NCI-H1048 (cell line): ENCODE measurements at places on chromosomes 12 and 14.

DNA sequence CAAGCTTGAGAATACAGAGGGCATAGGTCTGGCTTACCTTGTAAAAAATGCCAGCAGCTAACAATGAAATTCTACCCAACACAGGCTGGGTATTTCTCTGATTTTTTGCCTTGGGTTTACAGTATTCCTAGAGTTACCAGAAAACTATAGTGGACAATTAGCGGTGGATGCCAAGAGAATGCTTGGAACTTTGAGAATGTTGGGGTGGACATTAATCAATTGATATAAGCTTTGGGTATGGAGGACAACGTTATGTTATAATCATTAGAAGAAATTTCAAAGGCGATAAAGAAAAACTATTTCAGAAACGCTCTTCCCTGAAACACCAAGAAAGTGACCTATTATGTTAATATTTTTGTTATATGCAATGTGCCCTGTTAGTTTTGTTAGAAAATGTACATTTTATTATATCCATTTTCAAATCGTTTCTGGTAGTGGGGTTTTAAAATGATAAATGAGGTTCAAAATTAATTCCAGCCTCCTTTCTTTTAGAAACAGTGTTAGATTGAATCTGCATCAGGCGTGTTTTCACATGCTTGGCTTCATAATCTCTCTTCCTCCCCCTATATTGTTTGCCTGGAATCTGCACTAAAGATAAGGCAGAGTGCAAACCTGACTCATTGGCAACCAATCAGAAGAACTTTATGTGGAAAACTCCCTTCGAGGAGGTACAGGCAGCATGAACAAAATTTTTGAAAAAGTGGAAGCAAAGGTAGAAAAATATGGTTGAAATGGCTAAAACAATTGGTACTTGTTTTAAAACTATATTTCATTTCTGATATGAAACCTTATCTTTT lies 1.4 kb upstream of the PTPRQ start:
- DNase-seq, result no peak

DNA sequence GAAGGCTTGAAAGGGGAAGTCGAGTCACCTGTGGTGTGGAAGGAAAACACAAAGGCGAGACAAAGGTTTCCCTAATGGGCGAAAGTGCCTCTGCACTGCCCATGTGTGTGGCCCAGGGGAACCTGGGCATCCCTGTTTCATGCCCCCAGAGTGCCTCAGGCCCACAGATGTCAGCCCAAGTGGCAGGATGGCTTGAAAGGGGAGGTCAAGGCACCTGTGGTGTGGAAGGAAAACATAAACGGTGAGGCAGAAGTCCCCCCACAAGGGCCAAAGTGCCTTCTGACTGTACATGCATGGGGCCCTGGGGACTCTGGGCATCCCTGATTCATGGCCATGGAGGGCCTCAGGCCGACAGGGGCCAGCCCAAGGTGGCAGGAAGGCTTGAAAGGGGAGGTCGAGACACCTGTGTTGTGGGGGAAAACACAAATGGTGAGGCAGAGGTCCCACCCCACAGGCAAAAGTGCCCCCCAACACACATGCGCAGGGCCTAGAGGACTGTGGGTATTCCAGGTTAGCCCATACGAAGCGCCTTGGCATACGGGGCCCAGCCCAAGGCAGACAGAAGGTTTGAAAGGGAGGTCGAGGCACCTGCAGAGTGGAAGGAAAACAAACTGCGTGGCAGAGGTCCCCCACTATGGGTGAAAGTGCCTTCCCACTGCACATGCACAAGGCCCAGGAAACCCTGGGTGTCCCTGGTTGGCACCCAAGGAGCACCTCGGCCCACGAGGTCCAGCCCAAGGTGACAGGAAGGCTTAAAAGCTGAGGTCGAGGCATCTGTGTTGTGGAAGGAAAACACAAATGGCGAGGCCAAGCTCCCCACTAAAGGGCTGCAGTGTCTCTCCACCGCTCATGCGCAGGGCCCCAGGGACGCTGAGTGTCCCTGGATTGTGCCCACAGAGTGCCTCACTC lies 382.3 kb downstream of the ALG10 start:
- no peak for DNase-seq

GRCh38 chr14:81161749-81162148 lies 59.0 kb downstream of the GTF2A1 start:
- DNase-seq, result no peak

GRCh38 chr12:18382236-18382885 lies 121.0 kb downstream of the PIK3C2G start:
- DNase-seq, result no peak

GRCh38 chr14:52026901-52027300 lies 37.6 kb downstream of the RTRAF start:
- no peak for DNase-seq

DNA sequence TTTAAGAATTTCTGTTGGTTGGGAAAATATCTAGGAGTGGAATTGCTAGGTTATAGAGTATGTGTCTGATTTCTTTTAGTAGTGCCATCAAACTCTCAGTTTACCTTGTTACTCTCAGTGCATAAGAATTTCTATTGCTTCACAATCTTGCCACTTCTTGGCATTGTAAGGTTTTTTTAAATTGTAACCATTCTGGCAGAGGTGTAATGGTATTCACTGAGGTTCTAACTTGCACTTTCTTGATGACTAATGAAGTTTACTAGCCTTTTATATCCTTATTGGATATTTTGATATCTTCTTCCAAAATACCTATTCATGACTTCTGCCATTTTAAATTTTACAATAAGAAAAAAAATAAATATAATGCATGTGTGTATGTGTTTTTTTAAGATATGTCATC lies 478.0 kb downstream of the NAV3 start:
- DNase-seq, result no peak

GRCh38 chr14:51277753-51278415 lies 37.8 kb downstream of the TMX1 start:
- DNase-seq, result no peak

DNA sequence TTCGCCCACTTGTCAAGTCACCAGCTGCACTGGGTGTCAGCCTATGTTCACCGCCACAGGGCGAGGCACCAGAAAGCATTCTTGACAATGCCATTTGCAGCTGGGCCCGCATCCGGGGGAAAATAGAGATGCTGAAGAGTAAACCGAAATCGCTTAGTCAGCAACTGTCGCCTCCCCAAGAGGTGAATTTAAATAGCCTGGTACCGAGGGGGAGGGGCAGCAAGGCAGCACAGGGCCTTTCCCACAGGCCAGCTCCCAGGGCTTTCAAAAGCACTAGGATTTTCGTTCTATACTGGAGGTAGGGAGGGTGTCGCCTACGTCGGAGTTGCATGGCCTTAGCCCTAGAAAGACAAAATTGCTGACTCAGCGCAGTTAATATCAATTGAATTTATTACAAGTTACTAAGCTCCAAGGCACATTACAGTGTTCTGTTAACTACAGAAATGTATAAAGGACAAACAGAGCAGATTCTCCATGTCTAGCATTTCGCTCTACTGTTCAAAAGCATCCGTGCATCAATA lies 4.3 kb downstream of the IRF2BPL start:
- no peak for DNase-seq

DNA sequence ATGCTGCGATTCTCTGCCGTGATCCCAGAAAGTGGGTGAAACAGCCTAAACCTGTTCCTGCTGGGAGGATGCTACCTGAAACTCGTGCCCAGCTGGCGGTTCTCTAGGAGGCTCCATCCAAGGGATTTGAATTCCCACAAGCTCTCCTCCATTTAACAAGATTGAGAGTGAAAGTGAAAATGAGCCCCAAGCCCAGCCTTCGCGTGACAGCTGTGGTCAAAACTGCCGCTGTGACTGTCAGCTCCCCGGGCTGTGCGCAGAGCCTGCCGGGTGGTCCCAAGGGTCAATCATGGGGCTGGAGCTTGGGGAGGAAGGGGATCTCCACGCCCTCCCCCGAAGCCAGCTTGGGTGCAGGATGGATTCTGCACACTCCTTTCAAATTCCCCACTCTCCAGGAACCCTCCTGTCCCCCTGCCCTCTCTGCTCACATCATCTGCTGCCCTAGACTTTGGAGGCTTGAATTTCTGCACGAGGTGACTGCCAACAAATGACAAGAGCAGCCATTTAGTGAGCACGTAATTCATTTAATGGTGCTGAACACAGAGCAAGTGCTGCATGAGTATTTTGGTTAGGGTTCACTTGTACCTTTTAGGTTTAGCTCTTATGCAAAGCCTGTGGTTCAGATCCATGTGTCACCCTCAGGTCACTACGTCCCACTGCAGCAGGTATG lies 5.3 kb downstream of the ASB2 start:
- no peak for DNase-seq

GRCh38 chr12:90268574-90268973 lies 559.9 kb upstream of the ATP2B1 start:
- DNase-seq, result no peak

GRCh38 chr14:34470319-34470718 lies 8.3 kb upstream of the SPTSSA start:
- no peak for DNase-seq

GRCh38 chr12:15227004-15227679 lies 5.9 kb upstream of the RERG start:
- DNase-seq, result no peak

GRCh38 chr12:93243382-93243688 lies 134.4 kb upstream of the NUDT4 start:
- no peak for DNase-seq

- DNase-seq, result no peak
Measured at GRCh38 chr14:68857516-68858070, 64.7 kb upstream of the ZFP36L1 start.

DNA sequence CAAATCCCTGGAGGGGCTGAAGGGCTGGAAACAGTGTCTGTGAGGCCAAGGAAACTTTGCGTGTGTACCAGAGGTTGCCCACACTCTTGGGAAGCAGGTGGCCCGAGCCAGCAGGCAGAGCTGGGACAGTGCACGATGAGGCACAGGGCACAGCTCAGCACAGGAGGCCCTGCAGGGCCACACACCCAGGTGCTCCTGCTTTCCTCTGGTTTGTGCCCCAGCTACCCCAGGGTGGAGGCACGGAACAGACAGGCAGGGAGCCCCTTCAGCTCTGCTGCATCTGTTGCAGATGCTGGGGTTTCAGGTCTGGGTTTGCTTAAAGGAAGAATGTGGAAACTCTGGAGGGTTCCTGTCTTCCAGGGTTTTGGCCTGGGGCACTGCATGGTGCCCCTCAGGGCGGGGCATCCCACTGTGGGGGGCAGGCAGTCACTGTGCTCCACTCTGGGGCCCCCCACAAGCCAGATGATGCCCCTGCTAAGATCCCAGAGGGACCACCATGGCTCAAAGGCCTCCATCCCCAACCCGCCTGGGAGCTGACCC lies 8.6 kb downstream of the TMEM179 start:
- DNase-seq, result no peak

- no peak for DNase-seq
Measured at GRCh38 chr14:32603992-32604565, 275.0 kb downstream of the AKAP6 start.

DNA sequence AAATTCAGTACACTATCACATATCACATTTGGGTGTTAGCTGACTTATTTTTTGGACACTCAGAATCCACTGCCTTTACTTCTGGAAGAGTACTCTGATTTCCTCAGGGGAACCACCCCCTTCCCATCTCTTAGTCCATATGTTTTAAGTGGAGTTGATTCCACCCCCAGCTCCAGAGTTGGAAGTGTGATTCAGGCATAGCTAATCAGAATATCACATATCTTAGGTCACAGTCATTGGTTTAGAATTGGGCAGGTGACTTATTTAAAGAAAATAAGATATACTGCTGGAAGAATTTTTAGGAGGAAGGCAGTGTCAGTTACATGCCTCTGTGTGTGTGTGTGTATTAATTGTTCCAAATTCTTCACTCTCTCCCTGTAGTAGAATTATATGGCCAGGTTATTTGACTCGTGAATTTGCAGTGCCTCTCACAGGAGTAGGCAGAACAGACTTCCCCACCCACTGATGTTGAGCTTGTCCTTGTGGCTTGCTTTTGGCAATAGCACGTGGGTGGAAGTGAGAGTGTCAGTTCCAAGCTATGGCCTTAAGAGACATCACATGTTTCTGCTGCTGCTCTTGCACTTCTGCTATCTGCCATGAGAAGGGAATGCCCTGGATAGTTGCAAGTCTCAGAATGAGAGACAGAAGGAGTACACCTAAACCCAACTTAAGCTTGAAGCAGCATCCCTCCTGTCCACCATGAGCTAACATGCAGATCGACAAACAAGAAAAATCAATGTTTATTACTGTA lies 6.4 kb upstream of the GAS2L3 start:
- DNase-seq, result no peak

- DNase-seq, result no peak
Measured at GRCh38 chr12:47870175-47870781, 34.5 kb downstream of the VDR start.

DNA sequence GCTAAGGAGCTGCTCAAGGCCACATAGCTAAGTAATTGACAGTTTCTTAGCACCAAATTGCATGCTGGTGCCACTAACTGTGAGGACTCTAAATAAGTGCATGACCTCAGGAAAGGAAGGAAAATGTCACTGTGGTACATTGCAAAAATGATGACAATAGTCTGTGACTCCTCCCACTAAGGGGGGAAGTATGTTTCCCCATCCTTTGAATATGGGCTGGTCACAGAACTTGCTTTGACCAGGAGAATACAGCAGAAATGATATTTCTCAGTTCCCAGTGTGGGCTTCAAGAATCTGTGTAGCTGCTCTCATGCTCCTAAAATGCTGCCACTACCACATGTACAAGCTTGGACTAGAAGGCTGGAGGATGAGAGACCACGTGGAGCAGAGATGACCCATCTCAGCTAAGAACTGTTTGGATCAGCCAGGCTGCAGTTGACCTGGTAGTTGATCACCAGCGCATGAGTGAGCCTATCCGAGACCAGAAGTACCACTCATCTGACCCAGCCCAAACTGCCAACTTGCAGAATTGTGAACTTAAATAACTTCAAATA lies 42.2 kb upstream of the NOS1 start:
- no peak for DNase-seq

- no peak for DNase-seq
Measured at GRCh38 chr12:64660237-64661018, 50.1 kb downstream of the RASSF3 start.

GRCh38 chr12:116950628-116951325 lies 40.0 kb downstream of the FBXW8 start:
- DNase-seq, result no peak

- DNase-seq, result no peak
Measured at GRCh38 chr12:51388069-51388799, 3.0 kb downstream of the GALNT6 start.

DNA sequence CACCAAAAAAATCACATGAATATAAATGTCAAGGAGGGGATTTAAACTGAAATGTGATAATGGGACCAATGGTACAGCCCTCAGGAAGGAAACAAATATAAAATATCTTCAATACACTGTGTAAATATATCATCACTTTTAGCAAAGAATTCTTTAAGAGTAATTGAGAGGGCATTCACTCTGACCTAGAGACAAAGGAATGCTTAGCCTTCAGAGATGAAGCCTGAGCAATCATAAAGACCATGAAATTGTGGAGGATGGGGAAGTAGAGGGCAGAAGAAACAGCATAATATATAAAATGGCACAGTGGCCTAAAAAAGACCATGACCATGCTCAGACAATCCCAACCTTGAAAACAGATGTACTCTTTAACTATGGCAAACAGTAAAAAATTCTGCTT lies 20.4 kb downstream of the YAF2 start:
- no peak for DNase-seq
